Esophagus muscularis mucosa (tissue), 4 donors: ENCODE measurements at places on chromosomes 7 and 10. TPM values are rescaled to one million over a fixed set of nuclear protein-coding genes. Genes with fewer than 3 reads are reported as not detected.

The TMUB1 gene
- total RNA-seq, result 39.0 TPM

The RUFY2 gene
- total RNA-seq, result 26.2 TPM

The ARMH3 gene
- 13.4 TPM for total RNA-seq

The CALHM2 gene
- 67.4 TPM for total RNA-seq

The HOXA7 gene
- total RNA-seq, result 1.7 TPM

The KCNH2 gene
- total RNA-seq, result 29.8 TPM

GRCh38 chr10:28494420-28494819 is 38.5 kb upstream of the WAC start:
- no peaks in the 10 kb centered on the region for H3K36me3 ChIP-seq
- no peak overlapping the region for H3K27ac ChIP-seq
- no peaks in the 10 kb centered on the region for H3K27me3 ChIP-seq
- no peak for DNase-seq
- H3K4me3 ChIP-seq, result no peak overlapping the region

DNA sequence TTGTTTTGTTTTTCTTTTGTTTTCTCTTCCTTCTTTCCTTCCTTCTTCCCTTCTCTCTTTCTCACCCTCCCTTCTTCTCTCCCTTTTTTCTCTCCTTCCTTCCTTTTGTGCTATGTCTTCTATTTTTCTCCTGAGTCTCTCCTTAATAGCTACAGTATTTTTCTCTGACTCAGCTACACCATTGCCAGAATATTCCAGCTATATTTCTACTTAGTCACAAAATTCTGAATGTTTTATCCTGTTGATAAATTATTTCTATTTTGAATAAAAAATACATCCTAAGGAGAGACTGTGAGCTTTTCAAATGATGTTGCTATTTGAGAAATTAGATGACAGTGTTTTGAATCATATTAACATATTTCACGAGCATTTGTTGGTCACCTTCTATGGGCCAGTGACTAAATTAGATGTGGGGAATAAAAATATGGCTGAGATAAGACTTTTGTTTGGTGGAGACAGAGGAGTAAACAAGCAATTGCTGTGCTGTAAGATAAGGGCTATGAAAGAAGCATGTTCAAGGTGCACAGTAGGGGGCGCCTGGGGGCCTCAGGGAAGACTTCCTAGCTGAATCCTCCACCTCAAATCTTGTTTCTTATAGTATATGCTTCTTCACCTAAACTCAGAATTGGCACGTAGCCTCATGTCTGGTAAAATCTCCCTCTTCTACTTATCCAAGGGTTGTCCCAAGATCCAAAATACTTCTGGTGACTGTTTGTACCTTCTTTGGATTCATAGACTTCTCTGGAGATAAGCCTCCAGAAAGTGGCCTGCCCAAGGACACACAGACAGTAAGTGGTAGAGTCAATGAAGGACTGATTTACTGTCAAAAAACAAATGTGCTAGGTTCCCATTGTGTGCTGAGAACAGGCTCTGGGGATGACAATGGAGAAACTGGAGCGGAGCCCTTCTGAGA is 115.5 kb upstream of the CREB5 start:
- no peaks in the 10 kb centered on the region for H3K4me1 ChIP-seq
- no peaks in the 10 kb centered on the region for H3K27me3 ChIP-seq
- H3K36me3 ChIP-seq, result no peaks in the 10 kb centered on the region
- no peak for DNase-seq
- H3K4me3 ChIP-seq, result no peak overlapping the region

DNA sequence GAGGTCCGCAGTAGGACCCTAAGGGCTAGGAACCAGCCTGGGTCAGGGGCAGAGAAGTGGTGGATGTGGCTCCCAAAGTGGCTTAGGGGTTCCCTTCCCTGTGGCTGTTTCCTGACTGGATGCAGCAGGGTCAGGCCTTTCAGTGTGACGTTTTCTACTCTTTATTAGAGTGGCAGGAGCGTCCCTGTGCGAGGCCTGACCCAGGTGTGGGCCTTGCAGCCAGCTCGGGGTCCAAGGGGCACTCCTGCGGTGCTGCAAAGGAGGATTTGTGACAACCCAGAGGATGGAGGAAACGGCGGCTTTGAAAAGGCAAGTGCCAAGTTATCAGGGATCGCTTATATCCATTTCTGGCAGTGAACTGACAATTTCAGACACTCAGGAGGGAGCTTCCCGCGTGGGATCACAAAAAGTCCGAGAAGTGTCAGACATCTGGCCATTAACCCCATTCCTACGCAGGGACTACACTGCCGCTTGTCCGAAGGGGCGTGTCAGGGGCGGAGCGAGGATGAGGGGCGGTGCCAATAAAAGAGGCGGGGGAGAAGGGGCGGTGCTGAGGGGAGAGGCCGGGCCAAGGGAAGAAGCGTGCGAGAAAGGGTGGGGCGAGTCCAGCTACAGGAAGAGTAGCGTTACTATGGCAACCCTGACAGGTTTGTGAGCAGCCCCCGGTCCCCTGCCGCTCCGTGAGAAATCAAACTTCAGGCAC is 98.8 kb upstream of the ZNF722 start:
- H3K4me3 ChIP-seq, result peak overlapping the region; percentile 59
- no peak overlapping the region for H3K27ac ChIP-seq
- DNase-seq, result peak; percentile 96
- no peaks in the 10 kb centered on the region for H3K27me3 ChIP-seq
- no peaks in the 10 kb centered on the region for H3K4me1 ChIP-seq
- H3K36me3 ChIP-seq, result no peaks in the 10 kb centered on the region

DNA sequence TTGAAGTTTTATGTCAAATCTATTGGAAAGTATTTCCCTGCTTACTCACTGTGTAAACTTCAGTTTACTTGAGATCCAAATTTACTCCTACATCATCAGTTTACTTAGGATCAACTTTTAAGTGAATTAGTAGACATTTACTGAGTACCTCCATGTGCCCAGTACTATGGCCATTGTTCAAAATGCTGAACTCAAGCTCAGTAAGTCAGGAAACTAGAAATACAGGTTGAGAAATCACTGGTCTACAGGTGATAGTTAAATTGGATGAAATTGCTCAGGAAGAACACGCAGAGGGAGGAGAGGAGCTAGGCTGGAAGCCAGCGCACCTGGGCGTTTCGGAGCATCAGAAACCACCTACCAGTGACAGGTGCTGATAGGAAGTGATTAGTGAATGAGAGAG is 25.5 kb upstream of the EBLN1 start:
- no peaks in the 10 kb centered on the region for H3K36me3 ChIP-seq
- no peaks in the 10 kb centered on the region for H3K27me3 ChIP-seq
- peaks cover 3% of the 10 kb centered on the region for H3K4me1 ChIP-seq
- no peak for DNase-seq
- no peak overlapping the region for H3K27ac ChIP-seq

DNA sequence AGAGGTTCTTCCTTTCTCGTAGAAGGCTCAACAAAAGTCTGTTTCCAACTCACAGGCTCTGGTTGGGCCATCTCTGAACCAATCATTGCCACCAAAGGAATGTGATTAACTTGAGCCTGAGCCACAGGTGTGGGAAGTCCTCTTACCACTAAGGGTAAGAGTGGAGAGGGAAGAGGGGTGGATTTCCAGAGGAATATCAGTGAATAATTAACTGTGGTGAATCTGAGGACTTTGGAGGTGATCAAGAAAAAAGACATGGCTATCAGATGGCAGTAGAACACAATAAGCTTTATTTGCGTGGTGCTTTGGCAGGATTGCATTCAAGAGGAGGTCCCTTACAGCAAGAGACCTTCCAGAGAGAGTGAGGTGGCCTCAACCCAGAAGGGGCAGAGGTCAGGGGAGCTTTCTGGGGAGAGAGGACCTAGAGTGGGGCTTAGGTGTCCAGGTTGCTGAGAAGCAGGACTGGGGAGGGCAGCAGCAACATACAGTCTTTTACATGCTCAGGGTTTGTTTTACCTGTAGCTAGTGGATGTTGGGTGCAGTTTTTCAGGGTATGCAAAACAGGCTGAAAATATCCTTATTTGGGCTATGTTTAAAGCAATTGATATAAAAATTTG is 61.4 kb downstream of the BBS9 start:
- H3K27me3 ChIP-seq, result no peaks in the 10 kb centered on the region
- peaks cover 7% of the 10 kb centered on the region for H3K4me1 ChIP-seq
- no peak overlapping the region for H3K4me3 ChIP-seq
- no peak for DNase-seq
- no peaks in the 10 kb centered on the region for H3K36me3 ChIP-seq
- H3K27ac ChIP-seq, result no peak overlapping the region

- no peaks in the 10 kb centered on the region for H3K36me3 ChIP-seq
- H3K27ac ChIP-seq, result peak overlapping the region; percentile 87
- DNase-seq, result no peak
- H3K4me1 ChIP-seq, result peaks cover 34% of the 10 kb centered on the region
- H3K4me3 ChIP-seq, result peak overlapping the region; percentile 41
- H3K27me3 ChIP-seq, result no peaks in the 10 kb centered on the region
Observed at GRCh38 chr10:62045765-62046521, 144.4 kb downstream of the ARID5B start.

DNA sequence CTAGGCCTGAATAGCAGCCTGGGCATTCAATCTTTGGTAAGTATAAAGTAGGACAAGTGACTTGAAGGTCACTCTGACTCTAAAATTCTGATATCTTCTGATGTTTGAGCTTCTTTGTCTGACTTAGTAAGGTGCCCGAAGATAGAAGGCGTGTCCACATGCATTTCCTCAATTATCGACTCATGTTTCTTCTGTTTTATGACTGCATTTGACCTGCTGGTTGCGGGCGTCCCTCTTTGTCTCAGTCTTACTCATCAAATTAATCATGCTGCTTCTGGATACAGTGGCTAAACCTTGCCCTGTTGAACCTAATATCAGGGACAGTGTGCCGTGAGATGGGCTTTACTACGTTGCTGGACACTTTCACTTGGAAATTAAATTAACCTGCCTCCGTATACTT is 534.1 kb downstream of the SDK1 start:
- no peaks in the 10 kb centered on the region for H3K27me3 ChIP-seq
- no peak overlapping the region for H3K4me3 ChIP-seq
- no peaks in the 10 kb centered on the region for H3K36me3 ChIP-seq
- no peak for DNase-seq
- H3K27ac ChIP-seq, result no peak overlapping the region

DNA sequence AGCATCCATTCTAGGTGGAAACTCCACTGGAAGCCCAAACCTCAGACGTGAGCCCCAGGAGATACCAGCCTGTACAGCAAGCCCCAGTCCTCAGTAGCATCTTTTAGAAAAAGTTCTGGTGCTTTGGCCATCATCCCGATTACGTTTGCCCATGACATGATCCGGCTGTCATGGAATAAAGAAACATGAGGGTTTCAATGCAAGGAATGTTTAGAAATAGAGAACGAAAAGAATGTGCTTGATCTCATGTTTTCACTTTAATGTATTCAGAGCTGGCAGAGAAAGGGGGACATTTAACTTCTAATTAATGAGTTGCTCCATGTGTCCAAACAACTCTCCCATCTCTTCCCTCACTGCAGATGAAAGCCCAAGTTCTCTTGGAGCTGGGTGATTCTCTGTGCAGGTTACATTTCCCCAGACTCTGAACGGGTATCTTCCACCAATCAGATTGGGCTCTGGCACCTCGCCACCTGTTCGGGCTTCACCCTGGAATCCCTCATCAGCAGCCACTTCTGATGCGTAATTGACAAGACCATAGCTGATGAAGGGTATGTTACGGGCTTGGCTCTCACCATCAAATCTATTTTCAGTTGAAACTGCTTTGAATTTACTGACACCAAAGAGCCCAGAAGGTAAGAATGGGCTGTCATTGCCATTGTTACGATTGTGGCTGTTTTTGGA is 165.3 kb downstream of the PLXNA4 start:
- H3K27me3 ChIP-seq, result no peaks in the 10 kb centered on the region
- peaks cover 17% of the 10 kb centered on the region for H3K4me1 ChIP-seq
- no peaks in the 10 kb centered on the region for H3K36me3 ChIP-seq
- H3K27ac ChIP-seq, result no peak overlapping the region
- no peak for DNase-seq

DNA sequence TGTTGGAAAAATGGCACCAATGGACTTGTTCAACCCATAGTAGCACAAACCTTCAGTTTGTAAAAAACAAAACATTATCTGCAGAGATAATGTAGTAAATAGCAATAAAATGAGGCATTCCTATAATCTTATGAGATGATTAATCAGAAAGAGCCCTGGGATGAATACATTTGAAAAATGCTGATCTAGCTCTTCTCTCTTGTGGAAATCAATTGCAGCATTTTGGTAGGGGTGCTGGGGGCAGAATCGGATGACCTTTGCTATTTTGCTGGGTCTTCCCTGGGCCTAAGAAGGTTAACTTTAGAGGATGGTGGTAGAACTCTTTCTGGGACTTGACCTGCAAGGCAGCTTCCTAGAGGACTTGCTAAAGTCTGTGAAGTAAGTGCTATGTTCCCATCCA is 163.5 kb downstream of the ADRA2A start:
- no peaks in the 10 kb centered on the region for H3K4me1 ChIP-seq
- H3K27me3 ChIP-seq, result no peaks in the 10 kb centered on the region
- peak; percentile 55 for DNase-seq
- H3K4me3 ChIP-seq, result no peak overlapping the region
- H3K36me3 ChIP-seq, result no peaks in the 10 kb centered on the region
- no peak overlapping the region for H3K27ac ChIP-seq

GRCh38 chr10:49275896-49276295 is 23.1 kb upstream of the C10orf71 start:
- H3K4me3 ChIP-seq, result no peak overlapping the region
- H3K36me3 ChIP-seq, result no peaks in the 10 kb centered on the region
- no peak overlapping the region for H3K27ac ChIP-seq
- H3K27me3 ChIP-seq, result no peaks in the 10 kb centered on the region

DNA sequence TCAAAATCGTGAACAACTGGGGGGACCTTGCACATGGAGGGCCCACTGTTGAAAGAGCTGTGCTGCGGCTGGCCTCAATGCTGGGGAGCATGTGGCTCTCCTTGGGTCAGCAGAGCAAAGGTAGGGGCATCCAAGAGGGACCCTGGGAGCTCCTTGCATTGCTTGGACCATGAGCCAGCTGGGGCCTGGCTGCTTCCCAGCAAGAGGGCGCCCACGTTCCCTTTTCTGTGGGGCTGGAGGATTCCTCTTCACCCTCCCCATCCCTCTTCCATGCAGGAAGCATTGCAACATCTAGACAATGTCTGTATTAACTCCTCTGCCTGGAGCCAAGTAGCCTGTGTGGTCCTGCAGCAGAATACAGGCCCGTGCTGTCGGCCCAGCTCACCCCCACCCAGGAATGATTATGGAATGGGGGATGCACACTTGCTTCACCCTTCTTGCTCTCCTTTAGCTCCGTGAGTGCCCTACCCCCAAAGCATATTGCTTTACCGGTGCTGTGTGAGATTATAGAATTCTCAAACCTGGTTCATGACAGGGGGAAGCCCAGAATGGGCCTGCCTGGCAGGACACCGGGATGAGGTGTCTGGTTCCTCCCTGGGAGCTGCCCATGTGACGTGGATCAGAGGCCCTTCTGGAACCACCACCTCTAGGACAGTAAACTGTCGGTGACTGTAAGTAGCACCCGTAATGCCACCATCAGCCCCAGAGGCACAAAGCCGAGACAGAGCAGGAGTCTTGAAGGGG is 61.9 kb downstream of the SYPL1 start:
- no peak overlapping the region for H3K27ac ChIP-seq
- no peak overlapping the region for H3K4me3 ChIP-seq
- DNase-seq, result no peak
- H3K27me3 ChIP-seq, result no peaks in the 10 kb centered on the region
- peaks cover 15% of the 10 kb centered on the region for H3K4me1 ChIP-seq

- H3K4me1 ChIP-seq, result no peaks in the 10 kb centered on the region
- no peak for DNase-seq
- H3K36me3 ChIP-seq, result no peaks in the 10 kb centered on the region
- H3K4me3 ChIP-seq, result no peak overlapping the region
- no peaks in the 10 kb centered on the region for H3K27me3 ChIP-seq
- H3K27ac ChIP-seq, result no peak overlapping the region
Observed at GRCh38 chr10:48503293-48503911, 101.5 kb downstream of the ARHGAP22 start.

GRCh38 chr10:27558612-27559020 is 54.5 kb downstream of the RAB18 start:
- H3K27ac ChIP-seq, result no peak overlapping the region
- H3K4me3 ChIP-seq, result no peak overlapping the region
- no peak for DNase-seq
- H3K4me1 ChIP-seq, result peaks cover 6% of the 10 kb centered on the region
- no peaks in the 10 kb centered on the region for H3K36me3 ChIP-seq
- no peaks in the 10 kb centered on the region for H3K27me3 ChIP-seq
